ENCODE measurements at places on chromosomes 1 and 21. TPM values are rescaled to one million over a fixed set of nuclear protein-coding genes. Genes with fewer than 3 reads are reported as not detected.
A peak's percentile ranks its signal among the peaks of the same experiment; 100 is the strongest.

GRCh38 chr21:16022921-16023320 is 293.1 kb downstream of the USP25 start:
- DNase-seq = no peak

GRCh38 chr1:8329439-8329838 is 11.5 kb downstream of the SLC45A1 start:
- no peak for DNase-seq

GRCh38 chr1:195894411-195894810 is 713.8 kb downstream of the KCNT2 start:
- no peak for DNase-seq

- no peak for DNase-seq
These were observed 89.6 kb downstream of the PKN2 start for GRCh38 chr1:88773540-88774150.

GRCh38 chr1:182147136-182147820 is 85.8 kb upstream of the ZNF648 start:
- peak; percentile 81 for DNase-seq

DNA sequence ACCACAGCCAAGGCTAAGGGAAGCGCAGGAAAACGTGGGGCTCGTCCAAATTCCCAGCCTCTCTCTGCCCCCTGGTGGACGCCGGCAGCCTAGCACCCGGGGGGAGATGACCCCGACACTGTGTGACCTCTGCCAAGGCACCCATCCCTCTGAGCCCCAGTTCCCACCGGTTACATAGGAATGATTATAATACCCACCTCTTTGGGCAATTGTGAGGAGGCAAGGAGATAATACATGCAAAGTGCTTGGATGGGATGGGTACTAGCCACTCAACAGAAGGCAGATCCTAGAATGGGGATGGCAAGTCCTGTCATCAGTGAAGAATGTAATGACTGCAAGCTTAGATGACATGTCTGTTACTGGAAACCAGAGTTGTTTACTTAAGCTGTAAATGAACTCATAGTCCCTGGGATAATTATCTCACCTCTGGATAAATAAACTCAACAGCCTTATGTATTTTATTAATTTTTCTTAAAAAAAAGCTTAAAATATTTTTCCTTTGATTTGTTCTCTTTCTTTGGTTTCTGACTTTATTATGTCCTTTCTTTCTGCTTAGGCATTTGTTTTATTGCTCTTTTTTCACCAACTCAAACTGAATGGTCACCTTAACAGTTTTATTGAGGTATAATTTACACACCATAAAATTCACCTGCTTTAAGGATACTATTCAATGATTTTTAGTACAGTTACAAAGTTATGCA is 11.3 kb upstream of the BMP8B start:
- peak; percentile 92 for DNase-seq

DNA sequence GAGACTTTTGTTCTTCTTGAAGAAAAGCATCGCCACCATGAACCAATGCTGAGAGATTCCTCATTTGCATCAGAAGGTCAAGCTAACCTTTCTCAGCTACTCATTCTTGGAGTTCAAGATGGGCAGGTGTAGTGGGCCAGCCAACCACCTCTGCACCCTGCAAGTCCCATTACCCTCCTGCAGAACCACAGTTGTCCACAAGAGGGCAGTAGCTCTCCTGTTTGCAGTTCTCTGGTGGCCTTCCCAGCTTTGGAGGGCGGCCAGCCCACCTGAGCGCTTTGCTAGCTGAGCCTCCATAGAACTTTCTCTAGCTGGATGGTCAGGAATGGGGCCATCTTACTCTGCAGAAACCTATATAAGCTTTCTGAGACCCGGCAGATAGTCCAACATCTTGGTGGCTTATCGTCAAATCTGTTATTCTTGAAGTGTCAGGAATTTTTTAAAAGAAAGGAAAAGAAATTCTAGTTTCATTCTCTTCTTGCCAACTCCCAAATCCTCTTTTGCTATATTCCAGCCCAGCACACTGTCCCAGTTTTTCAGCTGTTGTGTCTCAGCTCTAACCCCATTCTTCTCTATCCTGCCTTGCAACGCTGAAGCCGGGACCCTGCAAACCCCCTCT is 11.0 kb upstream of the LMX1A start:
- peak; percentile 66 for DNase-seq

- no peak for DNase-seq
These were observed 31.1 kb downstream of the CAPN8 start for GRCh38 chr1:223634423-223634822.

DNA sequence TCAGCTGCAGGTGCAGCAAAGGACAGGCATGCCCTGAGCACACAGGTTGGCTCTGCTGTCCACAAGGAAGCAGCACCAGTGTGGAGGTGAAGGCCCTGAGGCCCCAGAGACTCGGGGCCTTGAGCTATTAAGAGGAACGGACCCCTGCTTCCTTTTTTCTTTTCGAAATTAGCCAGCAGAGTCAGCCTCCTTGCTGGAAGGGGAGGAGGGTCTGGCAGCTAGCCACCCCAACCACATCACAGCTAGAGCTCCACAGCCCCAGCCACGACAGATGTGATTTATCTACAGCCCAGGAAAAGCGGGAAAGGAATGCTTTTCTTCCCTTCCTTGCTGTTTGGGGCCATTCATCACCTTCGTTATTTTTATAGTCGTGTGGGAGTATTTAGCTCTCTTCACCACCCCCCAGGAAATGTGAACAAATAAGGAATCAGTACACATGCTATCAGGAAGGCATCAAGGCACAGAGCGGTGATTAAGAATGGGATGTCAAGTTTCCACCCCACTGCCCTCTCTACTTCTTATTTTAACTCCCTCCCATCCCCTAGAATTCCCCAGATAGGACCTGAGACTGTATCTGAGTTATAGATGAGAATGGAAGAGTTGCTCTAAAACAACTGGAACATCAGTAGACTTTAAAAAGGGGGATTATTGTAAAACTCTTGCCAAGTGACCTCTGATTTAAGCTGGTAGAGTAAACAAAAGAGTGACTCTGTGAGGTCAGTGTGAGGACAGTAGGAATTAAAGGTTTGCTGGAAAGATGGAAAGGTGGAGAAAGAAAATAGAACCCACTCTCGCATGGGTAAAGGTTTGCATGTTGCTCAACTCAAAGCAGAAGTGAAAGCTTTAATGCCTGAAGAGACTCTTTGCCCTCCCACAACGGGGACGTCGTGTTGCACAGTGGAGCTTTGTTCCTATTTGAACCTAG is 224.7 kb upstream of the GJB5 start:
- DNase-seq = no peak

The LAPTM5 gene
- 275 TPM for total RNA-seq

The SPRR2F gene
- total RNA-seq = not detected

The C1orf115 gene
- total RNA-seq = 32.6 TPM

The CADM3 gene
- total RNA-seq = 0.98 TPM

All from upper lobe of left lung (tissue), 6 donors.